ENCODE measurements at places on chromosomes 4 and X.

GRCh38 chr4:40227284-40227683 is 30.5 kb downstream of the RHOH start:
- DNase-seq, result peak; percentile 52

- no peak for DNase-seq
These were observed 18.6 kb downstream of the CLCN4 start for GRCh38 chrX:10175319-10175871.

GRCh38 chrX:43679778-43680177 is 23.7 kb downstream of the MAOA start:
- DNase-seq, result no peak

- no peak for DNase-seq
These were observed 155.0 kb upstream of the MAOA start for GRCh38 chrX:43500996-43501694.

- peak; percentile 0 for DNase-seq
These were observed 11.9 kb downstream of the AR start for GRCh38 chrX:67555578-67556203.

GRCh38 chrX:39301036-39301435 is 499.8 kb downstream of the MID1IP1 start:
- DNase-seq, result no peak

DNA sequence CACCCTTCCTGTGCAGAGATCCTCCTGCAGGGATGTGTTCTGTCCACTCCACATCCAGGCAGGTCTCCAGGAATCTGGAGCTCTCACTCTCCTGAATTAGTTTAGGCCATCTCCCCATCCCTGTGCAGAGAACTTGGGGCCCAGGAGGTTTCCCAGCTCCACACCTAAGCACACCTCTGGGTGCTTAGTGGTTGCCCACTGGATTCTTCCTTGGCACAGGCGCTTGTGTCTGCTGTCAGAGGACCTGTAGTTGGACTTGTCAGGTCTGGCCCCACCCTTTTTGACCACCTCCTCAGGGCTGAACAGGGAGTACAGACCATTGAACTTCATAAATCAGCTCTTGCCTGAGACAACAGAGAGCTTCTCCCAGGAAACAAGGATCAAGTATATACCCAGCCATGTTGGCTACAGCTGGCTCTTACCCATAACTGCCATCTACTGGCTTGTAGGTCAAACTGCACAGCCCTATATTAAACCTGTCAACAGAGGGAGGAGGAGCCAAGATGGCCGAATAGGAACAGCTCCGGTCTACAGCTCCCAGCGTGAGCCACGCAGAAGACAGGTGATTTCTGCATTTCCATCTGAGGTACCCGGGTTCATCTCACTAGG is 275.5 kb downstream of the PPARGC1A start:
- DNase-seq, result no peak

GRCh38 chrX:131918839-131919238 is 104.3 kb upstream of the STK26 start:
- no peak for DNase-seq

GRCh38 chr4:170007113-170007512 is 19.1 kb downstream of the MFAP3L start:
- DNase-seq, result no peak

DNA sequence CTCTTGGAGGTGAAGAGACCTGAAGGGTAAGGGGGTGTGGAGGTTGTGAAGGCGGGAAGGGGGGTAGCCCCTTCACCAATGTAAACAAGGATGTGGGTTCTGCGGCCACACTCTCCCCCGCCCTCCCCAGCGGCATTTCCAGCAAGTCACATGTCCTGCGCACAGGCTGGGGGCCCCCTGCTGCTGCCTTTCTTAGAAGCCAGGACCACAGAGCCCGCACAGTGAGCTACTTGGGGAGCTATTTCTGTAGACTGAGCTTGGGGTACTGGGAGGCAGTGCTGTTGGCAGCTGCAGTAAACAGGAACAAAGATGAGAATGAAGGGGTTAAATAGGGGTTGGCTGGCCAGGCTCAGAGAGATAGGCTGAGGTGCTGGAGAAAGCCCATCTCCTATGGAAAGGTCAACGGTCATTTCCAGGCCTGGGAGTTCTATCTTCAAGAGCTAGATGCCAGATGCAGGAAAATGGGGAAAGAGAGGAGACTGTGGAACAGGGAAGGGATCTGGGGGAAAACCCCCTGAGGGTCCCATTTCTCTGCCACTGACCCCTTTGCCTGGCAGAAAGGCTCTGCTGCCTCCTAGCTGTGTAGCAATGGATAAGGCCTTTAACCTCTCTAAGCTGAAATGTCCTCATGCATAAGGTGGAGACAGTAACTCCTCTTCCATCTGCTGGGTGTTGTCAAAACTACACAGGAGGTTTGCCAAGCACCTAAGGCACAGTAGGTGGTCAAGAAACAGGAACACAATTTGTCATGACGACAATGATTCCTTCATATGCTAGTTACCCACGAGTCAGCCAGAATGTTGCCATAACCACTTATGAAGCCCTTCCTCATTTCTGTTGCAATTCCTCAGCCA is 18.5 kb upstream of the PIM2 start:
- peak; percentile 90 for DNase-seq

- no peak for DNase-seq
These were observed 465.4 kb downstream of the TMA16 start for GRCh38 chr4:163959932-163960331.

DNA sequence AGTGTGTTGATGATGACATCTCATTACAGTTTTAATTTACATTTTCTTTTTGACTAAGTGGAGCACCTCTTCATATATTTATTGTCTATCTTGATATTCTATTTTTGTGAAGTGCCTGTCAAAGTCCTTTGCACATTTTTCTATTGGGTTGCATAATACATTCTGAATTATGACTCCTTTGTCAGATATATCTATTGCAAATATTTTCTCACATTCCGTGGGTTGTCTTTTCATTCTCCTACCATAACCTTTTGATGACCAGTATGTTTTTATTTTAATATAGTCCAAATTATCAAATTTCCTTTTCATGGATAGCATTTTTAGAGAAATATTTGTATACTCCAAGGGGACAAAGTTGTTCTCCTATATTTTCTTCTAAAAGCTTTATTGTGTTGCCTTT is 126.4 kb downstream of the PJA1 start:
- DNase-seq, result no peak

DNA sequence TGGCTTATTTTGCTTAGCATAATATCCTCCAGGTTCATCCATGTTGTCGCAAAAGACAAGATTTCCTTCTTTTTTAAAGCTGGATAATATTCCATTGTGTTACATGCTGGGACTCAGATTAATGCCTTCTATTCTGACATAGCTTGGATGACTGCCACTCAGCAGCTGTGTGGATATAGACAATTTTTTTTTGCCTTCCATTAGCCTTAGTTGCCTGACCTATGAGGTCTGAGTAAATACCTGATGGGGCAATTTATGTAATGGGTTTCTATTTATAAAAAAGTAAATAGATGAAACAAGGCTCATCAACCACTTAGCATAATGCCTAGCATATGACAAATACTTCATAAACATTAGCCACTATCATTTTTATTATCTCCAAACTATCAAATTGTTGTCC is 515.4 kb downstream of the ZNF674 start:
- no peak for DNase-seq

DNA sequence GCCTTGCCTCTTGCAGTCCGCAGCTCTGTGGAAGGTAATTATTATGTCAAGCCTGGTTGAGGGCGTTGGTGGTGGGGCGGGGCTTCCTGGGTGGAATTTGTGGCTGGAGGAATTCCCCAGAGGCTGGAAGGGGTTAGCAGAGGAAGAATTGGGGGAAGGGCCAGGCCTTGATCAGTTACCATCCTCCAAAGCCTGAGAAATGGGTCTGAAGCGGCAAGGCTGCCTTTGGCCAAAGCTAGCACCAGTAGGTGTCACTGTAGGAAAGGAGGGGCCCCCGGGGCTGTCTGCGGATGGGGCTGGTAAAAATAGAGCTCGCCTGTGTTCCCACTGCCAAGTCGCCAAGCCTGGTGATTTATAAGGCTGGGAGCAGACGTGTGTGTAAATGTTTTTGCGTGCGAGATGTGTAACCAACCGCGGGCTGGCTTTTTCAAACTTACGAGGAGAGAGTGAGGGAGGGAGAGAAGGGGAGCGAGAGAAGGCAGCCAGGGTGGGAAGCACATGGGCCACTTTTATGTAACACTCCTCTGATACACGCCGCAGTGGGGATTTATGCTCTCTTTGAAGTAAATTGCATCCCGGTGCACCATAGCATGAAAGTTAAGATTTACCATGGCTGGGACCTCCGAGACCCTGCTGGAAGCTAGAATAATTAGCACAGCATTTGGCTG is 367.0 kb downstream of the BCOR start:
- peak; percentile 56 for DNase-seq

GRCh38 chr4:173091958-173092357 is 76.7 kb upstream of the GALNT7 start:
- no peak for DNase-seq

DNA sequence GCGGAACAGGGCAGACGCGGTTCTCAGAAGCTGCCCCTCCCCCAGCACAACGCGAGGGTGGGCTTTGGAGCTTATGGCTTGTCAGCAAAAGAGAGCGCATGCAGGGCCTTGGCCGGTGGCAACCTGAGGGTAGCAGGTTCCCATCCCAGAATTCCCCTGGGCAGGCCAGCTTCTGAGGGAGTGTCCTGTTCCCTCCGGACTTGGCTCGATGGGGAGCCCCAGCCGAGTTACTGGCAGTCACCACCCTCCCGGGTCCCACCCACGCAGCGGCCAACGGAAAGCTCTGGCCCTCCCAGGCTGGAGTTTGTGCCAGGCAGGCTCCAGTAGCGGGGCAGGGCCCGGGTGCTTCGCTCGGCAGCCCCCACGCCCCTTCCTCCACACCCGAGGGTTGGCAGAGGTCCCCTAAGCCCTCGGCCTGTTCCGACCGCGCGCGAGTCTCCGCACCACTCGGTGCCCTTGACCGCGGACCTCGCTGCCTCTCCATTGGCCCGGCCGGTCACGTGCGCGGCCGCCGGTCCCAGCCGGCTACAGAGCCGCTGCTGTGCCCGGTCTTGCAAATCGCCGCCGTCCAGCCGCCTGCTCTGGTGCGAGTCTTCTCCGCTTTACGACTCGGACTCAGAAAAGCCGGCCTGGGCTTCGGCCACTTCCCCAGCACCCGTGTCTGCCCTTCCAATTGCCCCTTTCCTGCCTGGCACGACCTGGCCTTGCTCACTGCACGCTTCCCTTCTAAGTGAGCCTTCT is 20.9 kb upstream of the MTM1 start:
- DNase-seq, result no peak

DNA sequence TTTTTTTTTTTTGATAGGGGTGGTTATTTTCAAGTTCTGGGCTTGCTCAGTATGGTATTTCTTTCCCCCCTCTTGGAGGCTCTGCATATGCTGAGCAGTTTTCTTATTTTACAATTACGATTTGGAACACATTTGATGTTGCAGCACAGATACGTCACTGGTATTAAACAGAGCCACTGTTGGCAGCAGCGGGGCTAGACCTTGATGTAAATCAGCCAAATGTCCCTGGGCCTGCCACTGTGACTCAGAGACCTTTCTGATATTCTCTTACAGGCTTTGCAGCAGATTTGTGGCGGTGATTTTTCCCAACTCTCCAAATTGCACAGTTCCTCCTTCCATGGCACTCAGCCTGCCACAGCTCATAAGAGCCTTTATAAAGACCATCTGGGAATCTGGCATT is 81.1 kb downstream of the VMA21 start:
- DNase-seq, result no peak

DNA sequence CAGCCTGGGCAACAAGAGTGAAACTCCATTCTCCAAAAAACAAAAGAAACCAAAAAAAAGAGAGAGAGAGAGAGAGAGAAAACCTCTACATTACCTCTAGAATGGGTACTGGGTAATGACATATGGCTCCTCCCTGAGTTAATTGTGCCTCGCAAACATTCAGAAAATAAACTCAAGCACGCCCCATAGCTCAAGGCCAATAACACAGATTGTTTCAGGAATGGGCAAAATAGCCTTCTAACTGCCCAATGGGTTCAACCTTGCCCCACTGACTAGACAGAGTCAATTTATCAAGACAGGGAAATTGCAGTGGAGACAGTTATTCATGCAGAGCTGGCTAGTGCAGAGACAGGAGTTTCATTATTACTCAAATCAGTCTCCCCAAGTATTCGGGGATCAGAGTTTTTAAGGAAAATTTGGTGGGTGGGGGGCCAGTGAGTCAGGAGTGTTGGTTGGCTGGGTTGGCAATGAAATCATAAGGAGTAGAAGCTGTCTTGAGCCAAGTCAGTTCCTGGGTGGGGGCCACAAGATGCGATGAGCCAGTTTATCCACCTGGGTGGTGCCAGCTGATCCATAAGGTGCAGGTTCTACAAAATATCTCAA is 25.1 kb downstream of the NIPAL1 start:
- no peak for DNase-seq

DNA sequence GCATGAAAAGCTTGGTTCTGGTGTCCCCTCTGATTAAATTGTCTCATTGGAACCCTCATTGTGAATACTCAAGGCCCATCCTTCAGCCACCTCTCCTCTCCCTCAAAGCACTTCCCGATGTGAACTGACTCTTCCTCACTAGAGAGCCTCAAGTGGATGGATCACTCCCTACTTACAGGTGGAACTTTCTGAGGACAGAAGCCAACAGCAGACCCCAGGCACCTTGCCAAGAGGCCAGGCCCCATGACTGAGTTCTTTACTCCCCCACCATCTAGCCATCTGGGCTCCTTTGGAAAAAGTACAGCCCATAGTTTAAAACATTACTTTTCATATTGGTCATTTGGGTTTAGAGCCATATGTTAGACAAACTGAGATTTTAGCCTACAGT is 224.1 kb downstream of the SHROOM3 start:
- no peak for DNase-seq

DNA sequence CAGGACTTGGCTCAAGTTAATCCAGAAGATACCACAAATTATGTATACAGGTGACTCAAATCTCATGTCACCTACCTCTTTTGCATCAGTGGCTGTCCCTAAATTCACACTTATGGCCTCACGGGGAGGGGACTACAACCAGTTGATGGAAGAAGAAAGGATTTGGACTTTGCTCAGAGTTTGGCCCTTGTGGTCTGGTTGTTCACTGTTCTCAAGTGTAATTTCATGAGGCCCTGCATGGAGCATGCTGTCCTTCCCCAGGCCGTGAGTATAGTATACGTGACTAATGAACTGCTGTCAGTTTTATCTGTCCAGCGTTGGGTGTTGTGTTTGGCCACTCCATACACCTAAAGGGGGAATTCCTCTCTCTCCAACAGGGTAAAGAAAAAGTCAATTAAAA is 27.5 kb upstream of the LSM6 start:
- DNase-seq, result no peak

GRCh38 chrX:24493740-24494581 is 28.9 kb downstream of the PDK3 start:
- DNase-seq, result no peak

GRCh38 chr4:22842360-22843018 is 149.8 kb downstream of the GBA3 start:
- no peak for DNase-seq

- no peak for DNase-seq
These were observed 7.7 kb downstream of the COL4A5 start for GRCh38 chrX:108447303-108447702.

GRCh38 chr4:64539234-64539849 is 130.1 kb upstream of the TECRL start:
- DNase-seq, result peak; percentile 3

GRCh38 chr4:121764702-121765367 is at the start of gene SMIM43:
Gene SMIM43, minus strand, starts transcription at chr4:121765164. Its CDS starts 59 bp downstream, at chr4:121765105.
- DNase-seq, result no peak

- no peak for DNase-seq
These were observed 1.2 kb downstream of the SPOCK3 start for GRCh38 chr4:167232805-167233684.

GRCh38 chrX:39624166-39624565 is 473.6 kb downstream of the BCOR start:
- DNase-seq, result no peak
